ENCODE measurements at places on chromosomes 12 and 14.

DNA sequence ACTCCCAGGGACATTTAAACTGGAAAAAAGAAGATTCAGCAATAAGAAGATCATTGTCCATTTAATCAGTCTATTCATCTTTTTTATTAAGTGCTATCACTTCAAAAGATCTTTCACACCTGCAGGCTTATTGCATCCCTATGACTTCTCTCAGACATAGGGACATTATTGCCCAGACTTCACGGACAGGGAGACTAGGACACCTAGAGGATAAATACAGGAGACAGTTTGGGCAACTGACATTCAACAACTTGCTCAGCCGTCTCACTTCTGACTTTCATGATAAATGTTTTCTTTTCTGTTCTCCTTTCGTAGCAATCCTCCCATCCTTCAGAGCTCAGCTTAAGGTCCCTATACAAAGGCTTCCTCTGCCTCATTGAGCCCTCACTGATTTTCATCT lies 84.3 kb downstream of the TMEM30B start:
- no peak for DNase-seq

- no peak for DNase-seq
These were observed 22.0 kb downstream of the PRPF40B start for GRCh38 chr12:49645146-49646039.

- DNase-seq, result no peak
These were observed 70.0 kb downstream of the PDE3A start for GRCh38 chr12:20438299-20438779.

GRCh38 chr12:120316798-120317223 lies 10.8 kb downstream of the PLA2G1B start:
- no peak for DNase-seq

- DNase-seq, result no peak
These were observed 615.4 kb downstream of the C12orf50 start for GRCh38 chr12:87413784-87414183.

DNA sequence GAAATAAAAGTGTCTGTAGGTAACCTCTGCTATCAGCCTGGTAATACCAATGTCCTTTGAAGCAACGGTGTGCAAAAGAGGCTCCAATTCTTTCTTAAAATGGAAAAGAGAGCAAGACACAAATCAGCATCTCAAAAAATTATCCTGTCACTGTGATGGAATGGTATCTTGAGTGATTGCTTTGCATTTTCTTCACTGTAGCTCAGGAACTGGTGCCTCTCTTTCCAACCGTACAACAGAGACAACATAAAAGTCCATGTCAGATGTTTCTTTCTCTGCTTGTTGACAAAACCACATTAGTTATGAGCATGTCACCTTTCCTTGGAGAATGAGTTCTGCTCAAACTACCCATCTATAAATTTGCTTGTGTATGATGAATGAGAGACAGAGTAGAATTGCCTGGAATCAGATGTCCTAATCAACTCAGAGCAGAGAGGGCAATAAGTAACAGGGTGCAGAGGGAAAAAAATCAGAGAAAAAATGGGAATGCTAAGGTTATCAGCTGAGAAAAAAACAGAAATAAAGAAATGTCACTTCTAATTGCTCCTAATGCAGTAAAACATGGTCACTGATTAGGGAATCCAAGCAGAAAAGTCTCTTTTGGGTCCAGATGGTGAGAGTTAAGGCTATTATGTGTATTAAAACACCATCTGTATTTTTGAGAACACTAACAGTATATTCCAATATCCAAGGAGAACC lies 465.0 kb upstream of the ATP2B1 start:
- DNase-seq, result no peak

DNA sequence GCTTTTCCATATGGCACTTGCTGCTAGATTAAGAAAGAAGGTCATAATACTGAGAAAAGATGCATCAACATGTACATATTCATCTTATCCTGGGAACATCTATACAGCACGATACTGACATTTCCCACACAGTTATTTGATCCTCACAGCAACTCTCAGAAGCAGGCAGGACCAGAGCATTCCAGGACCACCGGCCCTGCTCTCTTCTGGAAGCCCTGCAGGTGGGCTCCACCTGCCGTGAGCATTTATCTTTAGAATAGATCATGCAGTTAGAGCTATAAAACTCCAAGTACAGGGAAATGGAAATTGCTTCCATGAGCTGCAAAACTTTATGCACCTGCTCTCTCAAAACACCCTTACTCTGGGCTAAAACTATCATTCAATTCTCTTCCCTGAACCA lies 5.5 kb upstream of the BDKRB1 start:
- DNase-seq, result no peak

DNA sequence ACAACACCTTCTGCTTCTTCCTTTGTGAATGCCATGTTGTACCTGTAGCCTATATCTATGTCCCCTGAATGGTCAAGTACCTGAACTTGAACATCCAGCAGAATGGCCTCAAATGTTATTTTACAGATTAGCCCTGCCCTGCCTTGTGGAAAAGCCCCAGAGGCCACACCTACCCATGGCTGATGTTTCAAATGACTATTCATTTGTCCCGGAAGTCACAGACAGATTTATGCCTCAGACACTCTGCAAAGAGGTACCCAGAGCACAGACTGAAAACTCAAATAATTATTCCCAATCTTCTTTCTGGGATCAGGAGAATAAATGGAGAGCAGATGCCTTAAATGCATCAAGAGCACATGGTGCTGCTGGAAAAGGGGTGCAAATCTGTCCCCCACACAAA lies 13.0 kb upstream of the DPF3 start:
- no peak for DNase-seq

DNA sequence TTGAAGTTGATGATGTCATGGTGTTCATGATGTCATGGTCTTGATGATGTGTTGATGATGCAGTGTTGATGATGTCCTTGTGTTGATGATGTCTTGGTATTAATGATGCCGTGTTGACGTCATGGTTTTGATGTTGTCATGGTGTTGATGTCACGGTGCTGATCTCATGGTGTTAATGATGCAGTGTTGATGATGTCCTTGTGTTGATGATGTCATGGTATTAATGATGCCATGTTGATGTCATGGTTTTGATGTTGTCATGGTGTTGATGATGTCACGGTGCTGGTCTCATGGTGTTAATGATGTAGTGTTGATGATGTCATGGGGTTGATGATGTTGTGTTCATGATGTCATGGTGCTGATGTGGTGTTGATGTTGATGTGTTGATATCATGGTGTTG lies 48.0 kb upstream of the RIMBP2 start:
- DNase-seq, result no peak

DNA sequence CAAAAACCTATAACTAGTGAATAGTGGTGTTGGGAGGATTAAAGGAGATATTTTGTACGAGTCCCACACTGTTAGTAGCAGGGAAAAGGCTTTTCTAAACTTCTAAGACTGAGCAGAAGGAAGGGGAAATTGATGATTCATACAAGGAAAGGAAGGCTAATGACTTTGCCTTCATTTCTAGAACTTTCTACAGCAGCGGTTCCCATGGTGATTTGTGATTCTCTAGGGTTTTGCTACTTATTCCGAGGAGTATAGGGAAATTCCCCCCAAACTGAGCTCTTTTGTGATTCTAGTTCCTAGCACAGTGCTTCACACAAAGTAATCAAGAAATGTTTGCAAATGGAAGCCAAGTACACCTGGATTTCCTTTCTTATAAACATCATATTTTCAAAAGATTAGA lies 23.8 kb upstream of the PWP1 start:
- DNase-seq, result no peak

GRCh38 chr14:91780452-91780851 lies 48.6 kb upstream of the CATSPERB start:
- DNase-seq, result no peak

GRCh38 chr14:80059041-80059440 lies 152.3 kb downstream of the DIO2 start:
- no peak for DNase-seq

GRCh38 chr14:65282896-65283253 lies 129.7 kb upstream of the FUT8 start:
- no peak for DNase-seq

GRCh38 chr12:11705010-11705409 lies 55.5 kb downstream of the ETV6 start:
- DNase-seq, result no peak

GRCh38 chr14:103395244-103395643 lies 10.0 kb downstream of the MARK3 start:
- no peak for DNase-seq

GRCh38 chr12:20475542-20475941 lies 107.2 kb downstream of the PDE3A start:
- DNase-seq, result no peak

- DNase-seq, result no peak
These were observed 208.6 kb downstream of the BTG1 start for GRCh38 chr12:91937009-91937408.

GRCh38 chr12:130075497-130076076 lies 86.7 kb upstream of the FZD10 start:
- no peak for DNase-seq

DNA sequence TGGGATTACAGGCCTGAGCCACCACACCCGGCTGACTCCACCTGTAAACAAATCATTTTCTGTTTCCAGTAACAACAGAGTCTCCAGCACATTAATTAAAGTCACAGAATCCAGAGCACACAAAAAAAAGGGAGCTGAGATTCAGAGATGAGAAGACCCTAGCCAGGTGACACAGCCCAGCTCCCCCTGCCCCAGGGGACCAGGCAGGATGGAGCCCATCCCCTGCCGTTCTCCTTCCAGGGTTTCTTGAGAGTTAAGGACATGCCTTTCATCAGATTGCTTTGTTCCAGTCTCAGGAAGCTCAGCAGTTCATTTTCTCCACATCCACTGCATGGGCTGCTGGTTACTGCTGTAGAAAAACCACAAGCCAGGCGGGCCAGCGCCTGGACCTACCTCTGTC lies 81.2 kb downstream of the RIMBP2 start:
- no peak for DNase-seq

- no peak for DNase-seq
These were observed 69.5 kb downstream of the BTG1 start for GRCh38 chr12:92076101-92076500.

- DNase-seq, result no peak
These were observed 251.2 kb downstream of the SYT1 start for GRCh38 chr12:79115743-79116142.

- no peak for DNase-seq
These were observed 45.1 kb downstream of the GALNT9 start for GRCh38 chr12:132284071-132284826.

GRCh38 chr14:100156776-100157175 lies 2.7 kb downstream of the DEGS2 start:
- no peak for DNase-seq

- no peak for DNase-seq
These were observed 372.8 kb downstream of the TMEM121 start for GRCh38 chr14:105899071-105899641.

GRCh38 chr14:59926534-59926933 lies 6.6 kb downstream of the LRRC9 start:
- no peak for DNase-seq

DNA sequence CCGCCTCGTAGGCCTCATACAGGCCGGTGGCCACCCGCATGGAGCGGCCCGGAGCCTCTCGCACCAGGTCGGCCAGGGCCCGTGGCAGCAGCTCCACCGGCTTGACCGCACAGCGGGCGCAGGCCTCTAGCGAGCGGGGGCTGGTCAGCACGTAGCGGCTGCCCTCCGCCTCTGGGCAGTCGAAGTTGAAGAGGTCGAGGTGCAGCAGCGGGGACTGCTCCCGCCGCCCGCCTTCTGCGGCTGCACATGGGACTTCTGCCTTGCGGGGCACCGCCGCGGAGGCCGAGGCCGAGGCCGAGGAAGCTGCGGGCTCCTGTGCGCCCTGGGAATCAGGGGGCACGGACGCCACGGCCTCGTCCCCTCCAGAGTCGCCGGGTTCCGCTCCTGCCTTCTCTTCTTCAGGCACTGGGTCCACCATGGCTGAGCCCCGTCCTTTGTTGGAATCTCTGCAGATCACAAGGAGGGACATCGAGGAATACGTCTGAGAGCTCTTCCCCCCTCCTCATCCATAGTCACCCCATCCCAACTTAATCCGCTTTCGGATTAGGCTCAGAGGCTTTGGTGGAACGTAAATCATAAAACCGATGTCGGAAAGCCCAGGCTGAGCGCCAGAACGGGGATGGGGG lies 1.4 kb downstream of the CCDC177 start:
- DNase-seq, result no peak

GRCh38 chr12:33427071-33427470 lies 12.5 kb downstream of the SYT10 start:
- no peak for DNase-seq

- DNase-seq, result no peak
These were observed 256.8 kb upstream of the DDHD1 start for GRCh38 chr14:53409969-53410368.

- no peak for DNase-seq
These were observed 1061.8 kb upstream of the FLRT2 start for GRCh38 chr14:84468153-84468552.
